HL-60 (cell line): ENCODE measurements at places on chromosomes 6 and 20.

GRCh38 chr6:35181308-35181932 is 32.3 kb upstream of the SCUBE3 start:
- DNase-seq = no peak

DNA sequence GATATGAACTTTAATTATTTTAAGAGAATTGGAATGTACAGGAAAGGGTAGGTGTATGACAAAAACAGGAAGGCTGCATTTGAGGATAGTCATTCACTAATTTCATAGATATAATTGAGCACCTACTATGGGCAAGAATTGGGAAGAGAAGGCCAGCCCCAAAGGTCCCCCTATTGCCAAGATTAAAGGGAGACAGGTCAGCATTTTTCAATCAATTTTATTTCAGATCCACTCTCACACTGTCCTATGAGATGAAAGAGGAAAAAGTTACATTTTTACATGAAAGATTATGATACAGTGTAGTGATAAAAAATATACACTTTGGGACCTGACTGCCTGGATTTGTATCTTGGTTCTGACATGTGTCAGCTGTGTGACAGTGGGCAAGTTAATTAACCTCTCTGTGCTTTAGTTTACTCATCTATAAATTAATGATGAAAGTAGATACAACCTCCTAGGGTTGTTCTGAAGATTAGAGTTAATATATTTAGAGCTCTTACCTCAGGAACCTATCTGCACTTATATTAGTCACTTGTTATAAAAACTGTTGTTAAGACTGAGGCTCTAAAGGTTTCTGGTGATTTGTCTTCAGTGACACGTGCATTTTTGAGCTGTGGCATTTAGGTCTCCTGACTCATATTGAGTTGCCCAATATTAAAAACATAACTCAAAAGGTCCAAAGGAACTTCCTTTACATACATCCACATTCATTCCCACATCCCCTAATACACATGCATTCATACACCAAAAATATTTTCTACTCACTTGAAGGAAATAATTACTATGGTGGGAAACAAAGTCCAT is 45.7 kb downstream of the SCGN start:
- peak; percentile 3 for DNase-seq

DNA sequence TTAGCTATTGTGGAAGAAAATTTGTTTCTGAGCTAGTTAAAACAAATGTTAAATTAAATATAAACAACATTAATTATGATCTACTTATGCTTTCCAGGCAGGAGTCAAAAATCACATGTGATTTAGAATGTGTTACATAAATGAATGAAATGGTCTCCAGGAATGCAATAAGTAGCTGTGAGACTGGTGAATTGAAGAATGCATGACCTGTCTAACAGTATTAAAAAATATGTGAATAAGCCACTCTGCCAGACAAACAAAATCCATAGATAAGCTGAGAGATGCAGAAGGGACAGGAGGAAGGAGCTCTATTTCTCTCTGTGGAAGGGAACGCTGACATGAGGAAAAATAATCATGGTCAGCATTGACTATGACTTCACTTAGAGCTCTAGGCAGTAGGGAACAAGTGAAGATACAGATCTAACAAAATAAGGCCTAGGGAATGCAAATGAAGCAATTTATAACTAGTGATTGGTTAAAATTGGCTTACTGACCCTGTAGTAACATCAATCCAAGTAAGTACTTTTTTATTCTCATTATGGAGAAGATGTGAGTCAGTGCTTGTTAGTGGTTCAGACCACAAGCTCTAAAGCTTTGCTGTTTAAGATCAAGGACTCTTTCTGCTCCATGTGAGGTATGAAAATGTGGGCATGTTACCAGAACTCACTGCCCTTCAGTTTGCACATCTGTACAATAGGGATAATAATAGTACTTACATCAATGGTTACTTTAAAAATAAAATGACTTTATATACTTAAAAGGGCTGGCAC is 432.6 kb downstream of the MMUT start:
- no peak for DNase-seq

- DNase-seq = no peak
Measured at GRCh38 chr6:81309811-81310210, 442.7 kb downstream of the TENT5A start.

DNA sequence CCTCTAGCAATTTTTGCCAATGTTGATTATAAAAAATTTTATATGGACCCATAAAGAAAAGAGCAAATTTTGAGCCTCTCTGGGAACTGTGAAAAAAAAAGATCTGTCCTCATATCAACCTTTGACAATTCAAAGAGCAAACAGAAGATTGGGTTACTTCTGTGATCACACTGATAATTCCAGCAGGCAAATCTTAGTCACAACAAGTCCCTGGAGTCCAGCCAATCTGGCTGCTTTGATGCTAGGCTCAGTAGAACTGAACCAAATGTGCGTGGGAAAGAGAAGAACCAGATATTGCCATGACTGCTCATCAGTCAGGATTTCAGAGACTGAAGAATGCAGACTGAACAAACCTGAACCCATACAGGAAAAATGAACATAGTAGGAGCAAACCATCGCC is 438.4 kb upstream of the FLRT3 start:
- no peak for DNase-seq

DNA sequence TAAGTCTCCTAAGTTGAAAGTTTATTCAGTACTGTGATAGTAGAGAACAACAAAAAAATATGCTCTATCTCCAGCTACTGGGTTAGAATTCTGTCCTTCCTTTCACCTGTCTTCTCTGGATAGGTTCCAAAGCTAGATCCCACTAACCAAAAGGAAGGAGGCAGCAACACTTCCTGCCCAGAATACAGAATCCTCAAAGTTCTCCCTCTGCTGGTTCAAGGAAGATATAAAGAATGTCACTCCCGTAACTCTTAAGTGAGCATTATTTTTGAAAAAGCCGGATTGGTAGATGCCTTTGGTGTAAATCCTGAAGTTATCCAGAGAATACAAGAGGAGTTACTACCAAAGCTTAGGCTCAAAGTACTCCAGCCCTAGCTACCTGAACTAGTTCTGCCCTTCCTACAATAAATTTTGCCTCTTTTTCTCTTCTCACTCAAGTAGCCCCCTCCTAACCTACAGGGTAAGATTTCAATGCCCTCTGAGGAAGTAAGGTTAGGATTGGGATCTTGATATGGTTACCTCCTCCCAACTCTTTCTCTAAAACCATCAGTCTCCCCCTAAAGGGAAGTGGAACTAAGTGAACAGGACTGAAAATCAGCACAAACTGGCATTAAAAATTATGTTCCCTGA is 26.0 kb upstream of the CRIP3 start:
- DNase-seq = no peak

- DNase-seq = no peak
Measured at GRCh38 chr6:151012321-151013294, 147.1 kb downstream of the MTHFD1L start.

DNA sequence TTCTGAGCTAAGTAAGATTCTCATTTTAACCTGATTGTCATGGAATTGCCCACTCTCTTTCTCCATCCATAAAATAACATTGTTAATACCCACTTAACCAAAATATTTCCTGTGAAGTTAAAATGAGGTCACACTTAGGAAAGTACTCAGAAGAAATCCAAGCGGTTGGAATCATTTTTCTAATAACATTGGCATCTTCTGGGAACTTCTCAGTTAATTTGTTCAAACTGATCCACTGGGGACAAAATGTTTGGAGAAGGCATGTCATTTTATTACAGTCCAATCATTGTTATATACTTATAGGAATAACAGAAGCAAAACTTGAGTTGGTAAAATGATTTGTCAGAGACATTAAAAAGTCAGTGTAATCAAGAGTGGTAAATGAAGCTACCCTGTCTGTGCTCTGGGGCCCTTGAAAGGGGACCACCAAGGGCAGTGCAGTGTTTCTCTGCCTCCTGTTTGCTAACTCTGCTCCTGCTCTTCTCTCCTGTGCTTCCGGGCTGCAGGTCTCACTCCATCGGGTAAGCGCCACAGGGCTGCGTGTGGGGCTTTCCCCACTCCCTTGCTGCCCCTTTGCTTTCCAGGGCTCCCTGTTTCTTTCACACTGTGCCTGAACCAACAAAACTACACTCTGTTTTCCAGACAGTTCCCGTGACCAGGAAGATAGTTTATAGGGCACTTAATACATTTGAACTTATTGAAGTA is 50.1 kb downstream of the HDDC2 start:
- no peak for DNase-seq

GRCh38 chr6:160360955-160361354 is 12.8 kb downstream of the SLC22A3 start:
- DNase-seq = no peak

DNA sequence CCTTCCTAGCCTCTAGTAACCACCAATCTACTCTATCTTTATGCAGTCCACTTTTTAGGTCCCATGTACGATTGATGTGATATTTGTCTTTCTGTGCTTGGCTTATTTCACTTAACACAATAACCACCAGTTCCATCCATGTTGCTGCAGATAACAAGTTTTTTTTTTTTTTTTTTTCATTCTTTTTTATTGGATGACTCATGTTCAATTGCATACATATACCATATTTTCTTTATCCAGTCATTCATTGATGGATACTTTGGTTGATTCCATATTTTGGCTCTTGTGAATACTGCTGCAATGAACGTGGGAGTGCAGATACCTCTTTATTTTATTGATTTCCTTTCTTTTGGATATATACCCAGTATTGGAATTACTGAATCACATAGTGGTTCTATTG is 600.4 kb upstream of the FLRT3 start:
- DNase-seq = no peak

- DNase-seq = no peak
Measured at GRCh38 chr6:18277237-18278006, 13.1 kb upstream of the DEK start.

DNA sequence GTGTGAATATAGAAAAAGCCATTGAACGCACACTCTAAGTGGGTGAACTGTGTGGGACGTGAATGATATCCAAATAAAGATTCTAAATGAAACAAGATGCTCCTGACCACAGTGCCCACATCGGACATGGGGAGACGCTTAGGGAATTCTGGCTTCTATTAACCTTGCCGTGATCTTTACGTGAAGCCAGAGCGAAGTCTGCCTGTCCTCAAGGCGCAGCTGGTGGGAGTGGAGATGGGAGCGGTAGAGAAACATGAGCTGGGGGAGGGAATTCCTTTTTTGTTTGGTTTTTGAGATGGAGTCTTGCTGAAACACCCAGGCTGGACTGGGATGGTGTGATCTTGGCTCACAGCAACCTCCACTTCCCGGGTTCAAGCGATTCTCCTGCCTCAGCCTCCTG is 46.0 kb downstream of the VSTM2L start:
- DNase-seq = no peak

DNA sequence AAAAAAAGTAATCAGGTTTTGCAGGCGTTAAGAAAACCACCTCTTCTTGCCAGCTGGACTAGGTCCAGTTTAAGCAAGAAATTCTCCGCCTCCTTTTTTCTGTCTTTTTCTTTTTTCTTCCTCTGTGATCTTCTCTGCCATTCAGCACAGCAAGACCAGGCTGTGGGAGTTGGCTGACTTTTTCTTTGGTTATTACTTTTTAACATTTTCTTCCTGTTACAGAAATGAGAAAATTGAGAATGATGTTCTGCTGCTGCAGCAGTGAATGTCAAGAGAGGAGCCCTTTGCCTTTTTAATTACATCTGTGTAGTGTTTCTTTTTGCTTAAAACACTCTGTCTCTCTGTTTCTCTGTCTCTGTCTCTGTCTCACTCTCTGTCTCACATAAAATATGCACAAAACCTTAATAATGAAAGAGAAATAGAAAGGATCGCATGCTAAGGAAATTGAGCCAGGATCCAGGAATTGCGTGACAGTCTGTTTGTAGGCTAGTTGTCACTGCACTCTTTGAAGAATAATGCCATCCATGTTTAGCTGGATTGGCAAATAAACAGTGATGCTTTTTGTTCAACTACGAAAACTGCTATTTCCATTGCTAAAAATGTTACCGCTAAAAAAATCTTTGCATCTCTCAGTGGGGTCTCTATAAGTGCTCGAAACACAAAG is 103.2 kb upstream of the SUPT3H start:
- no peak for DNase-seq

DNA sequence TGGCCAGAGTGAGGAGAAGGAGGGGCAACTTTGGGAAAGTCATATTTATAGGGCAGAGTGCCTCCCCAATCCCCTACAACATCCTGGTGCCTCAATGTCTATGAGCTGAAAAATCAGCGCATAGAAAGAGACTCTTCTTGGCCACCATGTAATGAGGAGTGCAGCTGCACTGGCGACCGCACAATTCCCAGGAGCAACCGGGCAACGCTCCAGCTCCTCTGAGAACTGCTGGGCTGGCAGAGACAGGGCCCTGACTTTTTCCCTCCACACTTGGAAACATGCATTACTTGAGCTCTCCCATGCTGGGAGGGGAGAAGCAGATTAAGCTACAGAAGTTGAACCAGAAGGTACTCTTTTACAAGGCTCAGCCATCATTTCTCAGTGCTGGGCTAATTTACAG is 31.4 kb upstream of the MARCKS start:
- DNase-seq = no peak

- no peak for DNase-seq
Measured at GRCh38 chr6:47670851-47671250, 27.5 kb upstream of the ADGRF4 start.

GRCh38 chr20:24772667-24773066 is 176.4 kb upstream of the CST7 start:
- no peak for DNase-seq

GRCh38 chr20:878511-879307 is 37.4 kb downstream of the ANGPT4 start:
- no peak for DNase-seq

- DNase-seq = no peak
Measured at GRCh38 chr20:46903256-46903655, 8.6 kb downstream of the EYA2 start.

GRCh38 chr6:51959744-51960383 is 127.5 kb downstream of the PKHD1 start:
- DNase-seq = peak; percentile 15

GRCh38 chr6:113859349-113860180 is 2.4 kb downstream of the MARCKS start:
- DNase-seq = no peak

- no peak for DNase-seq
Measured at GRCh38 chr6:116168148-116168547, 42.2 kb upstream of the COL10A1 start.

DNA sequence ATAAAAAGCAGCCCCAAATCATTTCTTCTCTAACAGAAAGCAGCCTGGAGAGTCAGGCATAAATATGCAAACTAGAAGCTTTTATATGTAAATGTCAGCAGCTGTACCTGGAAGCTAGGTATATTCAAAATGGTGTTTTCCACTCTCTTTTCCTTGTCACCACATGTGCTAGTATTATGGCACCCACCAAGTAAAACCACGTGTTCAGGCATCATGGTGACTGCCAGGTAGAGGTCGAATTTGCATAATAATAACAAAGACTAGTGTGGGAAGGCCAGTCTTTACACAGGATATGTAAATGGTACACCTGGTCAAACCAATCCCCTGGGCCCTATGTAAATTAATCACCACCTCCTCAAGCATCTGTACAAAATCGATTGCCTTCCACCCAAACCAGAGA is 124.0 kb downstream of the MMUT start:
- DNase-seq = no peak

- DNase-seq = no peak
Measured at GRCh38 chr6:2450546-2450945, 205.1 kb upstream of the GMDS start.

GRCh38 chr6:125829433-125829832 is 38.7 kb downstream of the NCOA7 start:
- no peak for DNase-seq

- no peak for DNase-seq
Measured at GRCh38 chr6:30840935-30841643, 43.2 kb upstream of the DDR1 start.

GRCh38 chr20:18048176-18048575 is 9.5 kb downstream of the OVOL2 start:
- peak; percentile 7 for DNase-seq

- DNase-seq = no peak
Measured at GRCh38 chr20:57442888-57443239, 51.7 kb downstream of the RBM38 start.
